ENCODE measurements at places on chromosomes 7 and 10. TPM values are rescaled to one million over a fixed set of nuclear protein-coding genes. Genes with fewer than 3 reads are reported as not detected.

DNA sequence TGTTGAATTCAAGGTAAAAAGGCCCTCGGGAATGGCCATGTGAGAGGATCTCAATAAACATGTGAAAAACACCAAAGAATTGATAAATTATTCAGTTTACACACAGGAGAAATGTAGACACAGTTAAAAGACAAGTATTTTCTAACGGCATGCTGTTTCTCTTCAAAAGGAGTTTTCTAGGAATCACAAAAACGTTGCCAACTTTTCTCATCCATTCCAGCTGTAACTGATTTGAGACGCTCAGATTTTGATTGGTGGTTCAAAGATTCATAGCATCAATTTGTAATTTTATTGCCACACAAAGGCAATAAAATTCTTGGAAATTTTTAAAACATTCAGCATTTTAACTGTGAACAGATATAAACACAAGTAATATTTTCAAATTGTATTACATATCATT is 384.9 kb upstream of the PFKP start:
- DNase-seq, result no peak

DNA sequence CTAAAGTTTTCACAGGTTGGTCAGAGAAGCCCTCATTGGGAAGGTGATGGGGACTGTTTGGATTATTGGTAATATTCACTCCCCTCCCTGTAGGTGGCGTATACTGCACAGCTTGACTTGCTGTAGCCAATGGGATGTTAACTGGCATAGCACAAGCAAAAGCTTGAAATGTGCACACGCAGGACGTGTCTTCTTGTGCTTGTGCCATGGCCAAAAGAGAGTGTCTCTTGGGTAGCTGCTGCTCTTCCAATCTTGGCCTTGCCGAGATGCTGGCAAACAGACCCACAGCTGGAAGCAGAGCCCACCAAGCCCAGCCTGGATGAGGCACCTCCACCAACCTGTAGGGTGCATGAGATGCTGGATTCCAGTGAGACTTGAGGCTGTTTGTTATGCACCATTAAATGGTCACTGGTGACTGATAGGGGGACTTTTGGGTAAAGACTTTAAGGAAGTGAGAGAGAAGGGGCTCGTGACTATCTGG is 266.0 kb downstream of the GRID1 start:
- no peak for DNase-seq

DNA sequence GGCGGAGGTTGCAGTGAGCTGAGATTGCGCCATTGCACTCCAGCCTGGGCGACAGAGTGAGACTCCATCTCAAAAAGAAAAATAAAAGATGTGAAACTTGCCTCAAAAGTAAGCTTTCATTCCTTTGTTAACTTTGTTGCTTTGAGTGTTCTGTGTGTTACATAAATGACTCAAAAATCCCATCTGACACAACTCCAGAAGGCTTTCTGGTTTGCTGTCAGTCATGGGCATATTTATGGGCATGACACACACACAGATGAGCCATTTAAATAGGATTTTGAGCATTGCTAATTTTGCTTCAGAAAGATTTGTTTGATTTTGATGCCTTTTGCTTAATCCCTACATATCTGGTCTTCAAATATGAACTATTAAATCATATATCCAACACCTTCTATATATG is 82.6 kb downstream of the CACNB2 start:
- DNase-seq, result no peak

GRCh38 chr7:121442845-121443244 is 46.7 kb upstream of the FAM3C start:
- DNase-seq, result no peak

DNA sequence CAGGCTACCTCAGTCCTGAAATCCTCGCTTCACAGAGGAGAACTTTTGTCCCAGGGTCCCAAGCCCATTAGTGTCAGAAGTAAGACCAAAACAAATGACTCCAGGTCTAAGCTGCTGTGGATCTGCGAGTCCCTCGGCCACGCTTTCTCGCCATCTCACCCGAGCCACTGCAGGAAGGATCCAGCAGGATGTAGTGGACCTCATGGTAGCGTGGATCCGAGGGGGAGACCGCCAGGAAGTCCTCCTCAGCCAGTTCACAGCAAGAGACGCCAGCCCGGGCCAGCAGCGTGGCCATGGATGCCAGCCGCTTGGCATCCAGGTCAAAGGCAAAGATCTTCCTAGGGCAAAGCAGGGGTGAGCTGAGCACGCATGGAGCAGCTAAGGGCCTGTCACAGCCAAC is 4.6 kb downstream of the NSUN5 start:
- DNase-seq, result no peak

The CCL24 gene
- total RNA-seq, result not detected

- DNase-seq, result no peak
Observed at GRCh38 chr10:3790858-3791257, 5.8 kb upstream of the KLF6 start.

GRCh38 chr7:70698219-70698832 is 433.6 kb upstream of the GALNT17 start:
- peak; percentile 25 for DNase-seq

- no peak for DNase-seq
Observed at GRCh38 chr7:114293289-114294012, 121.2 kb upstream of the FOXP2 start.

GRCh38 chr10:133359554-133359971 is 1.7 kb upstream of the FUOM start:
- no peak for DNase-seq

DNA sequence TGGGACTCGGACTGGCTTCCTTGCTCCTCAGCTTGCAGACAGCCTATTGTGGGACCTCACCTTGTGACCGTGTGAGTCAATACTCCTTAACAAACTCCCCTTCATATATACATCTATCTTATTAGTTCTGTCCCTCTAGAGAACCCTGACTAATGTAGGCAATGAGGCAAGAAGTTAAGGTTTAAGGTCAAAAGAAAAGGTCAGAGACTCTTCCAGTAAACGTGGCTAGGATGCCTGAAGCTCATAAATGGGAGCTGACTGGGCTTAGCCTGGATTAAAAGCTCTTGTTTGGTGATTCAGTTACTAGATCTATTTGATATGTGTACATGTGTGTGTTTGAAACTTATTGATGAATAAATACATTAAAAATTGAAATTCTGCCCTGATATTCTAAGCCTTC is 10.6 kb upstream of the GPR141 start:
- DNase-seq, result no peak

The MOGAT3 gene
- total RNA-seq, result not detected

DNA sequence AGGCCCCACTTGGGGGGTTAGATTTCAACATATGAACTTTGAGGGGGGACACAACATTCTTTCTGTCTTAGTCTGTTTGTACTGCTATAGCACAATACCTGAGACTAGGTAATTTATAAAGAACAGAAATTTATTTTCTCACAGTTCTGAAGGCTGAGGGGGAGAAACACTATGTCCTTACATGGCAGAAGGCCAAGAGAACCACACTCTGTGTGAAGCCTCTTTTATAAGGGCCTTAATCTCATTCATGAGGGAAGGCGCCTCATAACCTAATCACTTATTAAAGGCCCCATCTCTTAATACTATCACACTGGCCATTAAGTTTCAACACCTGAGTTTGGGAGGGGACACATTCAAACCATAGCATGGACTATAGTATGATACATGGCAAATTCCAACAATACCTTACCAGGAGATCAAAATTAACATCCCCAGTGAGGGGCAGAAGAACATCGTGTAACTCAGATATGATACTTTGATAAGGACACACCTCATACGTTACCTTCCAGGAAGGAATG is 9.3 kb upstream of the PDLIM1 start:
- DNase-seq, result no peak

The LIPN gene
- total RNA-seq, result not detected

The GJD4 gene
- not detected for total RNA-seq

GRCh38 chr7:84790882-84791281 is 396.0 kb downstream of the SEMA3D start:
- no peak for DNase-seq

DNA sequence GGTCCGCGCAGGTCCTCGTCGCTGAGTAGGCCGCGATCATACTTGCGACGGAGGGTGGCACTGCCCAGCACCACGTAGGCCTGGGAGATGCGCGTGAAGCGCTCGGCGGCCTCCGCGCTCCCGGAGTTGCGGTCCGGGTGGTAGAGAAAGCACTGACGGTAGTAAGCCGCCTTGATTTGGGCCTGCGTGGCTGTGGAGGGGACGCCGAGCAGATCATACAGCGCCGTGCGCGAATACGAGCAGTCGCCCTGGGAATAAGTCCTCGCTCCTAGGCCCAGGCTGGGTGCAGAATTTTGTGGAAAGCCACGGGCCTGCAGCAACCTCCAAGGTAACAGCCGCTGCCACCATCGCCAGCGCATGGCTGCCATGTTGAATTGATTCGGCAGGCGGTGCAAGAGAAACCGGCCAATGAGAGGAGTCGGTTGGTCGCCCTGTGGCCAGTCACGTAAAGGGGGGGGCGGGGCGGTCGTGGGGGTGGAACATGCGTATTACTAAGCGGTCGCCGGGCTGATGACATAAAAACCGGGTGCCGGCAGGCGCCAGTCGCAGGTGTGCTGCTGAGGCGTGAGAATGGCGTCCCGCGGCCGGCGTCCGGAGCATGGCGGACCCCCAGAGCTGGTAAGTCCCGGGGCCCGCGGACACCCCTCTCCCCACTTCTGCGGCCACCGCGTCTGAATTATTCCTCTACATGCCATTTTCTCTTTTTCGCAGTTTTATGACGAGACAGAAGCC is at the start of the genes BUD23 and DNAJC30:
BUD23 (plus strand) TSS at position 542 of the 732 bp plus-strand sequence; CDS start at position 571, 29 bp downstream.
DNAJC30 (minus strand) TSS at position 398 of the 732 bp plus-strand sequence; CDS start at position 368, 30 bp downstream.
- peak; percentile 93 for DNase-seq
